Caco-2 (cell line): ENCODE measurements at places on chromosomes 1 and 21.

- no peak for DNase-seq
These were observed 149.9 kb upstream of the IGSF21 start for GRCh38 chr1:17957588-17958267.

- DNase-seq, result no peak
These were observed 17.4 kb upstream of the GNG12 start for GRCh38 chr1:67850611-67851075.

DNA sequence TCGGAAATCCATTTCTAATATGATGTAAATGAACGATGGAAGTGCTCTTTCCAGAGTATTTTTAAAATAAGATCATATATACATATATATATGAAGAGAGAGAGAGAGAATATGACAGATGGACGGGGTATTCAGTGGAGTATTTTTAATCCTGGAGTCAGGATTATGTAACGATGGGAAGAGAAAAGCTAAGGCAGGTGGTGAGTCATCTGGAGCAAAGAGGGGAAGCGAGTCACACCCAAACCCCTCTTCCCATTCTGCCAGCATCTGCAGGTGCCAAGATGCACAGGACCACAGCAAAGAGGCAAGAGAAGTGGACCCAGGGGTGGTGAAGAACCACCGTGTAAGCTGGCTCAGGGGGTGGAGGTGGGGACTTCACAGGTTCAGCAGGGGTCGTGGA, 102.7 kb upstream of the GRIK3 start:
- DNase-seq, result no peak

GRCh38 chr1:36883315-36883949, 150.9 kb downstream of the GRIK3 start:
- no peak for DNase-seq

- no peak for DNase-seq
These were observed 29.0 kb downstream of the SPATA6 start for GRCh38 chr1:48442864-48443619.

DNA sequence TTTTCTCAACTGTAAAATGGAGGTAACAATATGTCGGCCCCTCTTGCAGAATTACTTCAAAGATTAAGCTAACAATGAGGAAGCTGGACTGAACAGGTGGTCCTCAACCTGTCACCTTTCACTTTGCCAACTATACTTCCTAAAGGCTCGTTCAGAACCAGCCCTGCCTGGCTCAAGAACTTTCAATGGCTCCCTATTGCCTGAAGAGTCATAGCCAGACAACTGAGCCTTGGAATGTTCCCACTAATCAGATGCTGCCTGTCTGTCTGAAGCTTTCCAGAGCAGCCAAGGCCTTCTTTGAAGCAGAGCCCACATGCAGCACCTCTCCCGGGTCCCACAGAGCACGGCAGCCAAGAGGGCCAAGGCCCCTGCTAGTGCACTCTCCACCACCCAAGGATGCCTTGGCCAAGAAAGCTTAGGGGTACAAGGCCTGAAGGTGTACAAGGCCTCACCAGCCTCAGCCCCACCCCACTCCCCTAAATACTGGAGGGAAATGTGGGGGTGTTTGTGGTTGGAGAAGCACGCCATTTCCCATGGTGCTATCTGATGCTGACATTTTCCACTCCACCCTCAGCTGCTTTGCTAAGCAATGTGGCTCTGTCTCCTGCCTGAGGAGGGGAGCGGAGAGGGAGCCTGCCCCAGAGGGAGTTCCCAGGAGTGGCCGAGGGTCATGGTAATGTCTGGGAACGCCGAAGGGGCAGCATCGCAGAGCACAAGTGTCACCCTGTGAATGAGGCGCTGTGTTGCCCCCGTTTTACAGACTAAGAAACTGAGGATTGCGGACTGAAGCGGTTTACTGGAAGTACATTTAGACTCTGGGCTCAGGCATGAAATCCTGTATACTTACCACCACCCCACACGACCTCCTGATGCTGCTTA, 8.2 kb upstream of the LAPTM5 start:
- no peak for DNase-seq

DNA sequence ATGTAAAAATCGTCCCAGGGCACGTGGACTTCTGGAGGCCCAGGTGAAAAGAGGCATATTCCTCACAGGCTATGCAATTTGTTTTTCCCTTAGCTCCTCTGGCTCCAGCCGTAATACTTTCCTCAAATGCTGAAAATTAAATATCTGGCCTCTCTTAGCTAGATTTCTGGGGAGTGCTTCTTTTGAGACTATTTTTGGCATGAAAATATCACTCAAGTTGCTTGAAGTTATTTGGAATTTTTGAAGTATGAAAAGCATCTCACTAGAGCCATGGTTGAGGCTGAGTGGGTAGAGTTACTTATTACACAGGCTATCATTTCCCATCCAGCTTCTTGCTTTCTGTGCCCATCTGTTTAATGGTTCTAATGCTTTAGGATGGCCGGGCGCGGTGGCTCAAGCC, 59.7 kb downstream of the MYOM3 start:
- DNase-seq, result no peak
